ENCODE measurements at places on chromosomes 13 and 19. TPM values are rescaled to one million over a fixed set of nuclear protein-coding genes. Genes with fewer than 3 reads are reported as not detected.

Gene B3GNT3
- total RNA-seq = 0.13 TPM

Gene ZNF426
- 15.8 TPM for total RNA-seq

Gene PLIN4
- total RNA-seq = not detected

Gene MYH14
- not detected for total RNA-seq

Gene F2RL3
- 0.34 TPM for total RNA-seq

DNA sequence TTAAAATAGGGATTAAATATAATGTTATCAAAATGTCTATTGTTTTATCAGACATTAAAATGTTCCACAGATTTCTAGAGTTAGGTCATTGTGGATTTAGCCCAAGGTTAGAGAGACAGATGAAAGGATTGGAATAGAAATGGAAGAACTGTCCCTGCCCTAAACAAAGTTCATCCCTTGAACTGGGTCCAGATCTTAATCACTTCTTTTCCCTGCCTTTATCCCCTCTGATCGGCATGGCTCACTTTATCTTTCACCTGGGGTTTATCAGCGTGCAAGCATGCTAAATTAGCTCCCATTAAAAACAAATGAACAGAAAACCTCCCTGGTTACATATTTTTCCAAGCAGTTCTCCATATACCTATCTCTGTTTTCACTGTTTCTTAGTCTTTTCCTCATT, 23.4 kb upstream of the ARGLU1 start:
- peaks cover 13% of the 10 kb centered on the region for H3K27me3 ChIP-seq
- no peak overlapping the region for H3K4me3 ChIP-seq
- no peak for DNase-seq
- H3K36me3 ChIP-seq = no peaks in the 10 kb centered on the region
- no peak overlapping the region for H3K27ac ChIP-seq
- H3K4me1 ChIP-seq = no peaks in the 10 kb centered on the region

DNA sequence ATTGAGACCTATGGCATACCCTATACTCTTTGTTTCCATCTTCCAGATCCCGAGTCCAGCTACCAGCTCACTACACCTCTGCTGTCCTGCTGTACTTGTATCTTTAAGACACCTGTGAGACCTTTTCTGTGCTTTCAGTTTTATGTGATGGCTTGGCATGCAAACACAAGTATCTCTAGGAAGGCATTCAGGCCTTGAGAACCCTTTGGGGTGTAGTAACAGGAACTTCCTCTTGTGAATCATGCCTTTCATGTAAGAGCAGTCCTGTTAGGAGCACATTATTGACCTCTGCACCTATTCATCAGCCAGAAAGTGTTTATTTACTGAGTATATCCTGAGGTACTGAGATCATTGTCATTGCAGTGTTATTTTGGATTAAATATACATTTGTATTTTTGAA, 87.0 kb upstream of the HTR2A start:
- no peak overlapping the region for H3K27ac ChIP-seq
- H3K4me1 ChIP-seq = peaks cover 14% of the 10 kb centered on the region
- H3K4me3 ChIP-seq = no peak overlapping the region
- no peak for DNase-seq
- H3K36me3 ChIP-seq = no peaks in the 10 kb centered on the region
- H3K27me3 ChIP-seq = peaks cover 8% of the 10 kb centered on the region

GRCh38 chr13:27650312-27650711, 28.6 kb downstream of the POLR1D start:
- H3K36me3 ChIP-seq = peaks cover 58% of the 10 kb centered on the region
- no peak for DNase-seq
- no peak overlapping the region for H3K27ac ChIP-seq
- no peak overlapping the region for H3K4me3 ChIP-seq

- no peaks in the 10 kb centered on the region for H3K27me3 ChIP-seq
- H3K4me1 ChIP-seq = no peaks in the 10 kb centered on the region
- H3K4me3 ChIP-seq = no peak overlapping the region
- H3K27ac ChIP-seq = no peak overlapping the region
These were observed 686.3 kb downstream of the LIG4 start for GRCh38 chr13:107529035-107529434.

DNA sequence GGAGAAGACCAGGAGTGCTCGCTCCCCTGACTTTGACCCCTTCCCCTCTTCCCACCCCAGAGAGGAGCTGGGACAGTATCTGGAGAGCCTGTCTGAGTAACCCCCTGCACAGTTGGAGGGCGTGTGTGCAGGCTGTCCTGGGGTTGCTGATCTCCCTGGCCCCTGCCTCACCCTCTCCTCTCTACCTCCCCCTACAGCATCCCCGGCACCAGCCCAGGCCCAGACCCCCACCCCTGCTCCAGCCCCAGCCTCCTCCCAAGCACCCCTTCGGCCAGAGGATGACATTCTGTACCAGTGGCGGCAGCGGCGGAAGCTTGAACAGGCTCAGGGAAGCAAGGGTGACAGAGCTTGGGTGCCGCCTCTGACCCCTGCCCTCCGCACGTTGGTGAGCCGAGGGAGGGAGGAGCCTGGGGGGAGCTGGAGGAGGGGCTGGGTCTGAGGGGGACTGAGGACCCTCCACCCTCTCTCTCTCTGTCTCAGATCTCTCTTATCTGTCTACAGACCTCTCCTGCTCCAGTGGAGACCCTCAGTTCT, 8.7 kb downstream of the PROSER3 start:
- H3K4me1 ChIP-seq = peaks cover 2% of the 10 kb centered on the region
- H3K27ac ChIP-seq = no peak overlapping the region
- peaks cover 36% of the 10 kb centered on the region for H3K36me3 ChIP-seq
- no peak overlapping the region for H3K4me3 ChIP-seq

- H3K36me3 ChIP-seq = no peaks in the 10 kb centered on the region
- no peak for DNase-seq
- H3K4me3 ChIP-seq = no peak overlapping the region
- H3K27me3 ChIP-seq = peaks cover 8% of the 10 kb centered on the region
- H3K4me1 ChIP-seq = no peaks in the 10 kb centered on the region
These were observed 5.2 kb downstream of the DAND5 start for GRCh38 chr19:12974301-12975220.

- H3K4me1 ChIP-seq = no peaks in the 10 kb centered on the region
- H3K4me3 ChIP-seq = no peak overlapping the region
- H3K27me3 ChIP-seq = no peaks in the 10 kb centered on the region
- H3K36me3 ChIP-seq = no peaks in the 10 kb centered on the region
- H3K27ac ChIP-seq = no peak overlapping the region
These were observed 142.8 kb upstream of the TSHZ3 start for GRCh38 chr19:31492050-31492449.

GRCh38 chr19:9850235-9850959, 15.3 kb downstream of the PIN1 start:
- peaks cover 21% of the 10 kb centered on the region for H3K4me1 ChIP-seq
- peaks cover 15% of the 10 kb centered on the region for H3K36me3 ChIP-seq
- DNase-seq = no peak
- H3K27me3 ChIP-seq = no peaks in the 10 kb centered on the region
- no peak overlapping the region for H3K27ac ChIP-seq

Measured in activated CD8-positive, alpha-beta T cell treated with anti-CD3 and anti-CD28 coated beads, Interleukin-2, amount 10 ng/mL, durations not matched to agents 7 days and 5 days (primary cell).